ENCODE measurements at places on chromosomes 11 and 22.

DNA sequence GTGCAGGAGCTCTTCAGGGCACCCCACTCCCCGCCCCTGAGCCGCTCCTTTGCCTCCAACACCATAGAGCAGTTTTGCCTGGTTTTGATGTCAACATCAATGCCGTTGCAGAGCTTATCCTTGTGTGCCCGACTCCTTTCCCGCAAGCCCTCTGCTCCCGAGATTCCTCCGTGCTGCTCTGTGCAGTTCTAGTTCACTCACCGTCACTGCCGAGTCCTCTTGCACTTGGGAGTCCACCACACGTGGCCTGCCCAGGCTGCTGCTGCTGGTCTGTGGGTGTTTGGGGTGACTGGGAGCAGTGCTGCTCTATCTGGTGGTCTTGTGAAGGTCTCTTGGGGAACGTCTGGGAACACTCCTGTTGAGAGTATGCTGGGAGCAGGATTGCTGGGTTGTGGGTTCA, 63.8 kb upstream of the ANO1 start:
- no peak for DNase-seq

DNA sequence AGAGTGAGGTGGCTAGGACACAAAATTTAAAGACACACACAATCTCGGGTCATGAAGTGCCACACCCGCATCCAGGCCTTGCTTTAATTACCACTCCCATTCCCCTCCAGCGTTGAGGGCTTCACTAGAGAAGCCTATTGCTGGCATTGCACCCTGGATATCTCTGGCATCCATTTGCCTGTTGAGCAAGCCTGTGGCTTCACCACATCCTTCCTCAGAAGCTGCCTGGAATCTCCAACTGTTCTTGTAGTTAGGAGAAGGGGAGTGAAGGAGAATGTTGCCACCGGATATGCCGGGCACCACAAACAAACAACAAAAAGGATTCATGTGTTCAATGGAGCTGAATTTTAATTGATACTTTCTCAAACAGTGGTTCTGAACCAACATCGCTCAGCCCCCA, 34.4 kb upstream of the RCN1 start:
- DNase-seq: peak; percentile 74

DNA sequence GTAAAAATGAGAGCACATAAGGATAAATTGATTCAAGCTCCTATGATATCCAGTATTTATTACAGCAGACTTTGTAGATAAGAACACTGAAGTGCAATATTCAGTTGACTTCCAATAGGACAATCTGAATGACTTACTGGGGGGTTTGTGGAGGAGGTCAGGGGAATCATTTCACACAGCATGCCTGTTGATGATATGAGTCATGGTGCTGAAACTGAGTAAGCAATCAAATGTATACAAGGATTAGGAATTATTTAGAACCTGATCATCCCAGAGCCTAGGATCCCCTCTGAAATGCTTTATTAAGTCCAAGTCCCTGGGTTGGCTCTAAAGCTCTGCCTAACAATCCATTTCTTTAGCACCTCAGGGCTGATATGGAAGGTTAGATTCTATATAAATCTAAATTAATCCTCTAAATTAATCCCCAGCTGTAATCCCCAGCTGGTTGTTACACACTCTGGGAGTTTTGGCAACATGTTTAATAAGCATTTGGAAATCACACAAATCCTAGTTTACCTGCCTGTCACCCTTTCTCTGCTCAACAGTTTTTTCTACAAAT, 326.4 kb downstream of the GUCY1A2 start:
- peak; percentile 20 for DNase-seq

DNA sequence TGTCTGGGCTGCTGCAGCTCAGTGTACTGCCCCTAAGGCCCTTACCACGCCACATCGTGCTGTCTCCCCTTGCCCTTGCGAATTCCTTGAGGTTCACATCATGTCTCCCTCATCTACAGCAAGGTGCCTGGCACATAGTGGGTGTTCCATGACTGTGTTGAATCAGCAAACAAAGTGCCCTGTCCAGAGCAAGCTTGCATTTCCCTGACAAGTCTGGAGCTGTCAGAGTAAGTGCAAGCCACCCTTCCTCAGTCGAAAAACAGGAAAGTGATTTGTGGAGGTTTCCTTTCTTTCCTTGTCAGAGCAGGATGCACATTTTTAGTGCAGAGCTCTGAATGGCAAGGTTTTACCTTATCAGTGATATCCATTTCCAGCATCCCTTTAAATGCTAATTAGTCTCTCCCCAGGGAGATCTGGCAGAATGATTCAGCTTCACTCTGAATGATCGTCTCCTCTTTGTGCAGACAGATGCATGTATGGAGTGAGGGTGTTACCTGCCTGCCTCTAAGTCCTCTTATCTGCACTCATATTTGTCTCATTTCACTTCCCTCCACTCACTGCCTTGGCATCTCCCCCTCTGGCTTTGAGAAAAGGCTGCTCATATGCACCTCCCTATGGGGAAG, 331.2 kb downstream of the TMEM135 start:
- DNase-seq: no peak

DNA sequence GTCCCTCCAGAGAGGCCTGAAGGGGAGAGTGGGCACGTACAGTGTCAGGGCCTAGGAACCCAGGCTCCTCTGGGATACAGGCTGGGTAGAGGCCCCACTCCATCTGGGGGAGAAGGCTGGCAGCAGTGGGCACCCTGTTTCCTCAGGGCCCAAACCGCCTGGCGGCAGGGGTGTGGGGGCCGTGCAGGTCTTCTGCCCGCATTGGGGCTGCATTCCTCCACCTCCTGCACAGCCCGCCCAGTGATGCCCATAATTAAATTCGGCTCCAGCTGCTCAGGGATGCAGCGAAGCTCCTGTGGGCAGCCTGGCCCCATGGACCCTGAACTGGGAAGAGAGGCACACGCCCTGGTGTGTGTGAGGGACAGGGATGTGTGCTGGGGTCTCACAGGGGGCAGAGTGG, 35.4 kb downstream of the KCNQ1OT1 start:
- no peak for DNase-seq

- no peak for DNase-seq
These were observed 63.7 kb downstream of the SGSM3 start for GRCh38 chr22:40434106-40434505.

DNA sequence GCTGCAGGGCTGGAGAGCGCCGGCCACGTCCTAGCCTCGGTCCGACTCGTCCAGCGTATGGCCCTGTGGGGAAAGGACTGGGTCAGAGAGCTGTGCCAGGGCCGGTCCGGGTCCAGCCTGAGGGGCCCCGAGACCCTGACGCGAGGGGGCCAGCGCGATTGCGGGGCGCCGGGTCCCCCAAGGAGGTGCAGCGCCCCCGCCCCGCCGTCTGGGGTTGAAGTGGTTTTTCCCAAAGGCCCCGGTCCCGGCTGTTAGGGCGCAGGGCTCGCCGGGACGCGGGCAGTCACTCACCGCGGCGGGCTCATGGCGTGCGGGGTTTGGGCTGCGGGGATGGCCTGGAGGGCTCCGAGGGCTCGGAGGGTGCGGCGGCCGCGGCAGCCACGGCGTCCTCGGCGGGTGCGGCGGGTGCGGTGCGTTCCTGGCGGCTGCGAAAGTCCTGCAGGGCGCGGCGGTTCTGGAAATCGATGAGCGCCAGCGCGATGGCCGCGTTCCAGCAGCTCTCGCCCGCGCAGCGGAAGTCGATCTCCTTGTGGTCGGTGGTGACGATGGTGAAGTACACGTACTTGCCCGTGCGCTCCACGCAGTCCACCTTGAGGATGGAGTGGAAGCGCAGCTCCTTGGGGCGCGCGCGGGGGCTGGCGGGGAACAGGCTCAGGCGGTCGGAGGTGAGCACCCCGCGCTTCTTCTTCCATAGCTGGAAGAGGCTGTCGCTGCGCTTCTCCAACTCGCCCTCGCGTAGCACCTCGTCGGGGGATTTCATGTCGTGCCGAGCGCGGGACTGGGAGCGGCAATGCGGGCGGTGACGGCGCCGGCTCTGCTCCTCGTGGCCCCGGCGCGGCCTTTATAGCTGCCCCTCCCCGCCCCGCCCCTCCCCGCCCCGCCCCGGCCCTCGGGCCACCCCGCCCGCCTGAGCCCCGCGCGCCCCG, at the start of gene PHLDA2:
TSS of gene PHLDA2 (minus strand) at position 816 of the 926 bp plus-strand sequence. CDS start at position 760, 56 bp downstream.
- no peak for DNase-seq

GRCh38 chr22:47303161-47303890, 540.9 kb downstream of the TBC1D22A start:
- no peak for DNase-seq

DNA sequence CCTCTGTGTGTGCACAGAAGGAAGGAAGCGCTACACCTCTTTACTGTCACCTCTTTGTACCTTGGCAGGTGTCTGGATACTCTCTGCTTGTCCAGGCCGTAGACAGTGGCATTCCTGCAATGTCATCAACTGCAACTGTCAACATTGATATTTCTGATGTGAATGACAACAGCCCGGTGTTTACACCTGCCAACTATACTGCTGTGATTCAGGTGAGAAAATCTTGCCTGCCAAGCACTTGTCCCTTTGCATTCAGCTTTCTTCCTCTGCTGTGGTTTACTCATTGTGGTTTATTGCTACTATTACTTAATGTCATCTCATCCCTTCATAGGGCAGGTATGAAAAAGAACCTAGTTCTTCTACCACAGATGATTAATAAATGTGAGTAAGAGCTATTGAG, 131.9 kb upstream of the MTNR1B start:
- no peak for DNase-seq

GRCh38 chr11:26948881-26949280, 45.0 kb upstream of the FIBIN start:
- no peak for DNase-seq

DNA sequence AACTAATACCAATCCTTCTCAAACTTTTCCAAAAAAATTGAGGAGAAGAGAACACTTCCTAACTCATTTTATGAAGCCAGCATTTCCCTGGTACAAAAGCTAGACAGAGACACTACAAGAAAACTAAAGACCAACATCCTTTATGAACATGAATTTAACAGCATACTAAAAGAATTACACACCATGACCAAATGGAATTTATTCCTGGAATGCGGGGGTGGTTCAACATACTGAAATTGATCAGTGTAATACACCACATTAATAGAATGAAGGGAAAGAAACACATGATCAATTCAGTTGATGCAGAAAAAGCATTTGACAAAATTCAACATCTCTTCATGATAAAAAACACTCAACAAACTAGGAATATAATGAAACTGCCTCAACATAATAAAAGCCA, 148.1 kb downstream of the WNT7B start:
- DNase-seq: no peak

GRCh38 chr11:13055200-13055599, 46.1 kb downstream of the RASSF10 start:
- no peak for DNase-seq

DNA sequence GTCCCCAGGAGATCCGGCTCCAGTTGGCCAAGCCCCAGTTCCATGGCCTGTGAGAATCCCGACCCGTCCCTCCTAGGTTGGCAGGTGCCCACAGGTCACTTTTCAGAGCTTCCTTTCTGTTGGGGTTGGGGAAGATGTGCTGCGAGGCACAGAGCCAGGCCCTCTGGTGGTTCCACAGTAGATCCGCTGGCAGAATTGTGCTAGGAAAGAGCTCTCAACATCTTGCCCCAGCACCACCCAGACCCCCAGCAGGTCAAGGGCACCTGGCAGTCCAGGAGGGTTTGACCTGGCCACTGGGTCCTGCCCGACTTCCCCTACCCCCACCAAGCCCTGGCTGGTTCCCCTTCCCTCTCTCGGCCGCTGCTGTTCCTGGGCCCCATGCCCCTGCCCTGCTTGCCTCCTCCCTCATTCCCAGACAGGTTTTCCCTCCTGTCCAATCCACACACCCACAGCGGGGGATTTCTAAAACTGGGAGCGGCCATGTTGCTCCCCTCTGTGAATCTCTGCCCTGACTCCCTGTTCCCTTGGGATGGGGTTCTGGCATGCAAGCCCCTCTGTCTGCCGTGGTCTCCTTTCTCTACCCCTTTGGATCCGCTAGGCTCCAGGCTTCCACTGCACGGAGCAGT, 26.2 kb upstream of the GCAT start:
- DNase-seq: no peak

DNA sequence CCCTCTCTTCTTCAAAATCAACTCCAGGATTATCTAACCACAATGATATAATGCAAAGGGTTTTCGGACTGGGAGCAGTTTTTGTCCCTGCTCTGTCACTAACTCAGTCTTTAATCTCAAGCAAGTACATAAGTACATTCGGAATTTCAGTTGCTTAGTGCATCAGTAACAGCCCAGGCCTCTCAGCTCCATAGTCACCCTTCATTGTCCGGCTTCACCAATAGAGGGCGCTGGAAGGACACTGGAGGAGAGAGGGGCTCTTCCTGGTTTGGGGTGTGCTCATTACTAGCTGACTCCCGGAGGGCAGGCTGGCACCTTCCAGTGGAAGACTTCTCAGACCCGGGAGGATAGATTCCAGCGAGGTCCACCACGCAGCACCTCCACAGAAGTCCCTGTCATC, 90.4 kb upstream of the PDGFD start:
- peak; percentile 13 for DNase-seq

GRCh38 chr22:47539374-47539773, 776.9 kb downstream of the TBC1D22A start:
- DNase-seq: no peak

DNA sequence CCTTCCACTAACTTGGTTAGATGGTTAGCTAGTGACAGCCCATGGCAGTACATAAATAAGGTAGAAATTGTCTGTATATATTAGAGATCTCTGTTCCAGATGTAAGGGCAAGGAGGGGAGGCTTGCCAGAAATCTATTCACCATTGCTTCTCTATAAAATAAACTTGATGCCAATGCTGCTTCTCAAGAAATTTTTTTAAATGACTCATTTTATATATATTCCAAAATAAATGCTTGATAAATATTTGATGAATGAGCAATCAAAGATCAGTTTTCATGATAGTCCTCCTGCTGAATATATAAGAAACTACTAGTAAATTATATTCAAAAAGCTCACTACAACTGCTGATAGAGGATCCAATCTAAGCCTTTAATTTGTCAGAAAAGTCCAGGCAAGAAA, 710.6 kb upstream of the CCDC179 start:
- DNase-seq: no peak

GRCh38 chr11:125287491-125288210, 123.1 kb downstream of the PKNOX2 start:
- peak; percentile 33 for DNase-seq

DNA sequence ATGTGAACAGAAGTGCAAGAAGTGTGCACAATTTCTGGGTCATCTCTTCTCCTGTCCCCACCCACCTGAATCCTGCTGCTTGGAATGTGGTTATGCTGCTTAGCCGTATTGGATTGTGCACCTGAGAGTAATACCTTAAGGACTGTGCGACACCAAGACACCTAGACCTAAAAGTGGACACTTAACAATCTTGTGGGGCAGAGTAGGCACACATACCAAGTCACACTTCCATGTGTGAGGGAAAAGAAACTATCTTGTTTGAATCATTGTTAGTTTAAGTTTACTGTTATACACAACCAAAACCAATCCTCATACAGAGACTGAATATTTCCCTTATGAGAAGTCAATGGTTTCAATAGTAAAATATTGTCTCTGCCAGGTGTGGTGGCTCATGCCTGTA, 93.7 kb downstream of the CCDC83 start:
- DNase-seq: no peak

GRCh38 chr11:24705474-24705873, 208.6 kb downstream of the LUZP2 start:
- DNase-seq: no peak

All from fibroblast of skin of left quadriceps (primary cell).